ENCODE measurements at places on chromosomes 2 and 18.

DNA sequence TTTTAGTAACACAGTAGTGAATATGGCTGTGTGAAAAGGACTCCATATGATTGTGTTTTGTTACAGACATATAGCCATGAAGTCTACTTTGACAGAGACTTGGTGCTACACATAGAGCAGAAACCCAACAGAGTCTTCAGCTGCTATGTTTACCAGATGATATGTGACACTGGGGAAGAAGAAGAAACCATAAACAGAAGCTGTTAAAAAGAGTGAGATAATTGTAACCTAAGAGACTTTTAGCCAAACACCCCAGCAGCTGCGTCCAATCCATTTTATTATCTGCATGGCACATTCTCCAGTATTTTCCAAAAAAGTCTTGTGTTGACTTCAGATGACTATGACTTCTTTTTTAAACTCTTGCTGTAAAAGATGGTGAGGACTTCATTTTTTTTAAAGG lies 41.4 kb upstream of the CYBRD1 start:
- no peak for DNase-seq

GRCh38 chr2:184031402-184032147 lies 566.8 kb upstream of the ZNF804A start:
- DNase-seq = no peak

DNA sequence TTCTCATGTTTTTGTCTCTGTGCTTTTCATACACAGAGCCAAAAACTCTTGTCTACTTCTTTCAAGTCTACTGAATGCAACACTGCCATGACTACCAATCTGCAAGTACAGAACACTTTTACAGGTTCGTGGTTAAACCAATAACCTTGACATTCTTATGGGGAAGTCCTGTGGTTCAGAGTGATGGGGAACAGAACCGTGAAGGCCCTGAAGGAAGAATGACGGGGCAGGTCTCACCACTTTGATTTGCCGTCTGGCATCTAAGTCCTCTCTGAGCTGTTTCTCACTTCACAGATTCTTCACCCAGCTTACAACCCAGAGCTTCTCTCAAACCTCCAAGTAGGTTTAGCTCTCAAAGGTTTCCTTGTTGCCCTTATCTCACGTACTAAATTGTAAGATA lies 117.5 kb upstream of the SNTG2 start:
- DNase-seq = no peak

DNA sequence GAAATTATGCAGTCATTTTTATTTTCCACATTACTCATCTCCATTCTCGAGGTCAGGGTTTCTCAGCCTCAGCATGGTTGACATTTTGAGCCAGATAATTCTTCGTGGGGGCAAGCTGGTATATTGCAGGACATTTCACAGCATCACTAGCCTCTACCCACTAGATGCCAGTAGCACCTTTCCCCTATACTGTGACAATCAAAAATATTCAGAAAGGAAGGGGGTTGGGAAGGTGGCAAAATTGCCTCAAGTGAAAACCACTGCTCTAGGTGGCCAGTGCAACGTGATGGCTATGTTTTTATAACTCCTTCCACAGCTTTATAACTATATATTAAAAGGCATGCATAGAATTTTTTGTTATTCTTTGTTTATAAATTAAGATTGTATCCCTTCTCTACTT lies 294.5 kb downstream of the CNTNAP5 start:
- no peak for DNase-seq

GRCh38 chr2:127143841-127144782 lies 37.2 kb upstream of the BIN1 start:
- DNase-seq = no peak

- DNase-seq = no peak
Observed at GRCh38 chr2:197677483-197677882, 2.1 kb upstream of the RFTN2 start.

DNA sequence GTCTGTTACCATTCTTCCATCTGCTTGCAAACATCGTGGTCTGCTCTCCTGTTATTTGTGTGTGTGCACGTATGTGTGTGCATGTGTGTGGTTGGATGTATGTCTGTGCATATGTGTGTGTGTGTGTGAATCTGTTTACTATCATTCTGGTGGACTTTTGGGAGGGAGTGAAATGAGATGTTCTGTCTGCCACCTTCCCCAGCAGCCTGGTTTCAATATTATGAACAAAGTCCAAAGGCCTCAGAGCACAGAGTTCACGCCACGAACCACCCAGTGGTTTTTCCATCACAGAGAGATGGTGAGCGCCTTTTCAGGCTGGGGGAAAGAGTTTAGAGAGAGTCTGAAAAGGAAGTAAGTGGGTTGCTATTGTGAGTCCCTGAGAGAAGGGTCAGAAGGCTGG lies 67.1 kb upstream of the YWHAQ start:
- no peak for DNase-seq

DNA sequence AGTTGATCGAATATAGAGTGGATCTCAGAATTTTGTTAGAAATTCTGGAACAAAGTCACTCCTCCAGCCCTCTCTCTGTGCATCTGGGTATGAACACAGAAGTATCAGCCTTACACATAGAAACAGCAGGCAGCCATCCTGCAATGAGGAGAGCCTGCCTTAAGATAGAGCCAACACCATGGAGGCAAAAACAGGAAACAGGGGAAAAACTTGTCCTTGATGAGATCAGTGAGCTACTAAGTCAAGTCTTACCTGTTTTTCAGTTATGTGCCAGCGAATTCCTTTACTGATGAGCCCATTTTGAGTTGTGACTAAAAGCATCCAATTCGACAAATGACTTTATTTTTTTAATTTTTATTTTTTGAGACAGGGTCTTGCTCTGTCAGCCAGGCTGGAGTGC lies 26.6 kb upstream of the MREG start:
- no peak for DNase-seq

- DNase-seq = no peak
Observed at GRCh38 chr2:240310645-240311044, 124.8 kb upstream of the GPC1 start.

- no peak for DNase-seq
Observed at GRCh38 chr2:5098286-5098685, 593.9 kb upstream of the SOX11 start.

- no peak for DNase-seq
Observed at GRCh38 chr2:213281156-213281555, 3.1 kb upstream of the SPAG16 start.

DNA sequence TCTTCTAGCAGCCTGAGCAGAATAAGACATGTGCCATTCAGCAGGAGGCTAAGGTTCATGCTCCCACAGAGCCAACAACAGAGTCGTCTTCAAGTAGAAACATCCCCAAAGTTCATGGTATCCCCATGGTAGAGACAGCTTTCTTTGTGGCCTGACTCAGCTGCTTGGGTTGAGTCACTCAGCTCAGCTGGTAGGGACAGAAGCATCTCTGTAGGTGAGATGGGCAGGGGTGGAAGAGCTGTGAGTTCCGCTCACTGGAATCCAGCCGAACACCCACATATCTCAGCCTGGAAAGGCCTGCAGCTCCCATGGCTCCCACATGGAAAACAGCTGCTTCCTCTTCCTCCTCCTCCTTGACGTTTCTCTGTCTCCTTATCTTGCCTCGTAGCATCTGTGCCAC lies 792.7 kb downstream of the RNF144A start:
- DNase-seq = no peak

GRCh38 chr2:25374411-25374810 lies 32.7 kb upstream of the DNMT3A start:
- DNase-seq = no peak

DNA sequence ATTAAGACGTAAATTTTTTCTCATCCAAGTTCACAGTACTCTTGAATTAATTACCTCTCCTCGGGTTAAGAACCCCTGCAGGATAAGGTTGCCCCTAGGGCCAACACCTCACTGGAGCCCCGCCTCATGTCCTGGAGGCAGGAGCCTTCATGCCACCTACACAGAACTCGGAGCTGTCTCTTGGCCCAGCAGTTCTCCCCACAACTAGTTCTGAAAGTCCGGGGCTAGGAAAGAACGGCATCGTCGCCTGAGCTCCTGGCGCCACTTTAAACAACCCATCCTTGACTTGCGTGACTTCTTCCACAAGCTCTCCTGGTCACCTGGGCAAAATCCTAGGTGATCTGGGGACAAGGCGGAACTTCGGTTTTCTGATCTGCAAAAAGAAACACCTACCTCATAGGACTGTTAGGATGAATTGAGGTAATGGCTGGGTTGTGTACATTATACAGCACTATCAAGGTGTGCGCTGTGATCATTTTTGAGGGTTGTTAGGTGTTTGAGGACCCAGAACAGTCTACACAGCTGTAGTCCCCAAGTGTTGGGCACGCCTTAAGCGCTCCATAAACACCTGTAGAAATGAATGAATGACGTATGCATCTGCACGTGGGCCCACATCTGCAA lies 641 bp upstream of the ITGA6 start:
- DNase-seq = no peak

DNA sequence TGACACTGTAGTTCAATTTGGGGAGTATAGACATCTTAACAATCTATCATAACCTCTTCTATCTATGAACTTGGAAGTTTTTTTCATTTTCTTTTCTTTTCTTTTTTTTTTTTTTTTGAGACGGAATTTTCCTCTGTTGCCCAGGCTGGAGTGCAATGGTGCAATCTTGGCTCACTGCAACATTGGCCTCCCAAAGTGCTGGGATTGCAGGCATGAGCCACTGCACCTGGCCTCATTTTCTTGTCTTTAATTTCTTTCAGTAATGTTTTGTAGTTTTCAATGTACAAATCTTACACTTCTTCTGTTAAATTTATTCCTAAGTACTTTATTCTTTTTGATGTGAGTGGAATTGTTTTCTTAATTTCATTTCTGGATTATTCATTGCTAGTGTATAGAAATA lies 14.6 kb downstream of the ASAP2 start:
- DNase-seq = no peak
